Fibroblast of gingiva (primary cell): ENCODE measurements at places on chromosomes 5 and 9.

- DNase-seq, result no peak
Measured at GRCh38 chr9:98468567-98469239, 213.3 kb upstream of the TBC1D2 start.

- DNase-seq, result no peak
Measured at GRCh38 chr5:53024535-53024934, 35.4 kb downstream of the ITGA2 start.

GRCh38 chr5:100861148-100861547, 41.9 kb downstream of the ST8SIA4 start:
- no peak for DNase-seq

GRCh38 chr5:64190562-64191306, 25.1 kb downstream of the RNF180 start:
- no peak for DNase-seq

GRCh38 chr5:135729321-135729786, 105.1 kb upstream of the SLC25A48 start:
- DNase-seq, result no peak

DNA sequence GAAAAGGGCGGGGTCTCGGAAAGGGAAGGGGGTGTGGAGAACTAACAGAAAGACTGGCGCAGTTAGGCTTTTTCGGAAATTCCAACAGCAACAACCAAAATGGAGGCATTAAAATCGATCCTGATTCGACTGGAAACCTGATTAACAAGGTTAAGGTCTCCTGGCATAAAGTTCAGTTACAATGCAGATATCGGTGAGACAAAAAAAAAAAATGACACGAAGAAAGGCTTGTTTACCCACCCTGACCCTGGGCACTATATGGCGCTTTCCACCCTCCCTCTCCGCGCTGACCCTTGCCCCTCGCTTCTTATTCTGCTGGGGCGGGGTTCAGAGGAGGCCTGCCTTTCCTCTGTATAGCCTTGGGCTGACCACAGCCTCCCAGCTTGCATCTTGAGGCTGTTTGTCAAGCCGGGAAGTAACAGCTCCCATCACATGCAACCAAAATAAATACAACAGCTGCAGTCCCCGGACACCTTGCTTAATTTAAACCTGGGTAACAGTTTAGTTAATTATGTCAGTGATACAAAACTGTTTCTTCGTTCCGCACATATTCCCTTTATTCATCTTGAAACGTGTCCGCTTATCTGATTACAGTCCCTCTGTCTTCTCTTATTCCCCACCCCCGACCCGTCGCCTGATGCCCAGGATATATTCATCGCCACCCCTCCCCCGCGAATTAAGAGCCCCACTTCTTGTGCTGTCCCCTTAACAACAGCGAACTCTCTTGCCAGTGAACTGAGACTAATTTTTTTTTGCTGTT, 795 bp upstream of the PJA2 start:
- DNase-seq, result peak; percentile 88

- peak; percentile 6 for DNase-seq
Measured at GRCh38 chr5:64229163-64229774, 63.6 kb downstream of the RNF180 start.

DNA sequence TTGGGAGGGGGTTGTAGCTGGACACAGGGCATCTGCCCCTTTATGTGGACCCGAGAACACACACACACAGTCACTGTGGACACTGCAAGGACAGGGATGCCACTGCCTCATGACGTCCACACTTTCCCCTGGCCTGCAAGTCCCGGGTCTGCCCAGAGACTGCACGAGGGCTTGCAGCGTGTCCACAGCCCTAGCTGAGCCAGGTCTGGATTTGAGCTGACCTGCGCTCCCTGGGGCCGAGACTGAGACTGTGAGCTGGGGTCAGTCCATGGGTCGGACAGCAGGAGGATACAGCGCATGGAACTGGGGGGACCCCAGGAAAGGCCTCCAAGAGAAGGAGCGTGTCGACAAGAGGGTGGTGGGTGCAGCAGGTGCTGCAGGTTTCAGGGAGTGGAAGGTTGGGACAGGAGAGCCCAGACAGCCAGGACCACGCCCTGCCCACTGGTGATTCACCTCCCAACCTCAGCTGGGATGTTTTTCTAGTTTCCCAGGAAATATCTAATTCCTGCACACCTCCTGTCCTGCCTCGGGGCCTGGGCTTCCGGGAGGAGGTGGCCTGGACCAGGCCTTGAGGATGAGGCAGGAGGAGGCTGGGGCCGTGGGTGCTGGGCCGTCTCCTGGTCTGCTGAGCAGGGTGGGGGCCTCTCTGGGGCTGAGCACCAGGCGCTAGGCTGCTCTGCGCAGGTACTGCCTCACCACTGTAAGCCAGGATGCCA, 806 bp upstream of the RNF224 start:
- no peak for DNase-seq

- no peak for DNase-seq
Measured at GRCh38 chr5:50575740-50576139, 90.7 kb upstream of the PARP8 start.

GRCh38 chr9:79765466-79765865, 193.7 kb downstream of the TLE4 start:
- DNase-seq, result no peak

- DNase-seq, result no peak
Measured at GRCh38 chr5:149177339-149177843, 36.1 kb downstream of the ABLIM3 start.

DNA sequence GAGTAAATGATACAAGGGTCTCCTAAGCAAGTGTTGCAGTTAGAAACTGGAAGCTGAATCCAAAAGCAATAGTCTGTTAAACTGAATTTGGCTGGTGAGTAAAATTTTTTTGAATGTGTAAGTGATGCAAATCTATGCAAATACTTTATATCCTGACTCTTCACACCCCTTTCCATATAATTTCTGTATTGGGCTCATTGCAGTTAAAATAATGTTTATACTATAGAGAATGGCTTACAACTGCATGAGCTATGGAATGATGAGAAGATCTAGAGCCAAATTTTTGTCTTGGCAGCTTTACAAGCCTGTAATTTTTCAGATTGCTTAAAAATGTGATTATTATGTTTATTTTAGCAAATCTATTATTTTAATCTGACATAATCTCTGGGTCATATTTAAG, 57.0 kb upstream of the GABRA1 start:
- no peak for DNase-seq

- peak; percentile 5 for DNase-seq
Measured at GRCh38 chr5:55278778-55279177, 28.7 kb downstream of the DHX29 start.

DNA sequence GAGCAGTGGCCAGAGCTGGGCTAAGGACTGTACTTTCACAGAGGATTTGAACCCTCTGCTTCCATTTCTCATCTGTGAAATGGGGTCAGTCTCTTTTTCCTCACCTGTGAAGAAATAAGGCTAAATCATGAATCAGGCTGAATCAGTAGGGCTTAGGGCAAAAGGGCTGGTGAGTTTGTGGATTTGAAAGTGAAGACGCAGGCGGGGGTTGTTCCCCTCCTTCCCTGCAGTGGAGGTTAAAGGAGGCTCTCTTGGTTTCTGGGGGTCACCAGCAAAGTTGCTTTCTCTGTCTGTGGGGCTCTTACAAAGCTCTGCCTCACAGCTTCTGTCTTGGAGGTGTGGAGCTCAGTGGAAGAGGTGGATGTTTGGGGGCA, 17.6 kb upstream of the NDST1 start:
- no peak for DNase-seq

GRCh38 chr9:27192291-27192960, 83.4 kb downstream of the TEK start:
- no peak for DNase-seq

- DNase-seq, result peak; percentile 11
Measured at GRCh38 chr5:80754900-80755299, 100.1 kb upstream of the DHFR start.

DNA sequence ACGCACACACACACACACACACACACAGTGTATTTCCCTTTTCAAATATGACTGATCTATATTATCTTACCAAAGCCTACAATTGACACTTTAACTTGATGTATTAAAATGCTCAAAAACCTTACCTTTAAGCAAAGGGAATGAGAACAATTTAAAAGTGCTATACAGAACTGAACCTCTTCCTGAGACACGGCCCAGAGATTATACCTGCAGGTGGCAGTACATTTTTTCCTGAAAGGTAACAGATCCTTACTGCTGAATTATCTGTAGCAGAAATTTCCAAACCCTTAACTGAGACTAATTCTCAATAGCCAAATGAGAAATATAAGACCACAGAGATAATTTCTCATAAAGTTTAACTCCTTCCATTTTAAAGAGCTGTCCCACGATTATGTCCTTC, 91.1 kb downstream of the MYO10 start:
- no peak for DNase-seq

DNA sequence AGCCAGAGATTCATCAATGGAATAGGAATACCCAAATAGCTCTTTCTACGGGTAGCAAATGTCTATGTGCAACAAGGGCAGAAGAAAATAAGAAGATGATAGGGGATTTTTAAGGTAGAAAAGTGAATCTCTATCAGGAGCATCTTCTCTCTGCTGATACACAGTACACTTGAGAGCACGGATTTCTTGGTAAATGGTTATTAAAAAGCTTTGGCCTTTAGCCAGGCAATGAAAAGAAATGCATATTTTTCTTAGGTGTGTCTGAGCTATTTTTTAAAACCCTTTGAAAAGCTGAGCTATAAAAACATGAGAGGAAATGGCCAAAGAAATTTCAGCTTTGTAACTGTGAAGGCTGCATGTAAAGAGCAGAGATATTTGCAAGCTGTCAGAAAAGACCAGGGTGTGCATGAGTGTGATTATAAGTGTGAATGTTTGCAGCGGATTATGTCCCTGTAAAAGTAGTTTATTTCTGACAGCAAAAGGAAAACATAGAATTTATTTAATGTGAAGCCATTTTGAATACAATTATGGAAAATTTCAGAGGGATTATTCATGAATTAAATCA, 487.1 kb upstream of the PIK3R1 start:
- no peak for DNase-seq

- DNase-seq, result no peak
Measured at GRCh38 chr9:87734106-87734505, 8.2 kb downstream of the CTSL start.

DNA sequence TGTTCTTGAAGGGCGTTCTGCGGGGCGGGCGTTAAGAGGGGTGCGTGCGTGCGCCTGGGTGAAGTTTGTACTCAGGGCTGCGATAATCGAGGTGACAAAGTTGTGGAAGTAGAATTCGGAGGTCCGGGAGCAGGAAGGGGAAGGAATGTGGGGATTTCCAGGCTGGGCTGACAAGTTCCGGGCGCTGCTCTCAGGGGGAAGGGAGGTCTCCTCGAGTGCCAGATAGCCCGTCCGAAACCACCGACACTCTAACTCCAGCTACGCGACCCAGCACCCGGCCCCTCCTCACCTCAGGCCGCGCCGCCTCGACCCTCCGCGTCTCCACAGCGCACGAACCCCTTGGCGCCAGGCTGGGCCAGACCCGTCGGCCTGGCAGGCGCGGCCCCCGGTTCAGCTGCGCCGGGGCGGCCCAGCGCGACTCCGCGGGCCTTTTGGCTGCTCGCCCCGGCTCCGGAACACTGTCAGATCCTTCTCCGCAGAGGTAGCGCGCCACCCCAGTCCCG, at the start of gene IL6ST:
TSS of gene IL6ST (minus strand) at position 469 of the 503 bp plus-strand sequence. CDS start 18,685 bp downstream, outside the sequence.
- peak; percentile 68 for DNase-seq

DNA sequence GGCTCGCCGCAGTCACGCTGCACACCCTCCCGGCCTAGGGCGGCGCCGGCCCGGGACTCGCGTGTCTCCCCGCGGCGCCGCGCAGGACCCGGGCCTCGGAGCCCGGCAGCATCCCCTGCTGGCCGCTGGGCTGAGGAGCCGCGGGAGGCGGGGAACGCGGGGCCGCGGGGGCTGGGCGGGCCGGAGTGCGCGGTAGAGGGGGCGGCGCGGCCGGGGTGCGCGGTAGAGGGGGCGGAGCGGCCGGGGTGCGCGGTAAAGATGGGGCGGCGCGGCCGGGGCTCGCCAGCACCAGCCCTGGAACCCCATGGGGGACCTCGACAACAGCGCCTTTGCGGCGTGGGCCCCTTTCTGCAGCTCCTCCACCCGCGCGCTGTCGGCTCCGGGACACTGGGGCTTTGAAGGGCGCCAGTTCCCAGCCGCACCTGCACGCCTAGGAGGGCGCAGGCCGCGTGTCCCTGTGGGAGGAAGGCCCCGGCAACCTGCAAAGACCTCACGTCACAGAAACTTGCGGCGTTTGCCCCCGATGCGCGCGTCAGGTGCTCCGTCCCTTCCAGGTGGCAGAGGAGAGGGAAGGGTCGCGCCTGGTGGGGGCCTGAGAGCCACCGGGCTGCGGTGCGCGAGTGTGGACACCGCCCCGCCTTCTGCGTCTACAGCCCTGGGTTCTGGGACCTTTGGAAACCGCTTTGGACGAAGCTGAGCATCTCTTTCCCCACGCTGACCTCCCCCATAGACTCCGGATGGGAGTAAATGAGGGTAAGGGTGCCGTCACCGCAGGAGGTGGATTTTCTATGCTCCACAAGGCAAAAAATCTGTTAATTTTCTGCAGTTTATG, 49.6 kb downstream of the NSUN2 start:
- no peak for DNase-seq

- DNase-seq, result no peak
Measured at GRCh38 chr9:93826209-93826608, 128.9 kb downstream of the BARX1 start.

GRCh38 chr9:134486596-134486995, 155.0 kb upstream of the COL5A1 start:
- no peak for DNase-seq

DNA sequence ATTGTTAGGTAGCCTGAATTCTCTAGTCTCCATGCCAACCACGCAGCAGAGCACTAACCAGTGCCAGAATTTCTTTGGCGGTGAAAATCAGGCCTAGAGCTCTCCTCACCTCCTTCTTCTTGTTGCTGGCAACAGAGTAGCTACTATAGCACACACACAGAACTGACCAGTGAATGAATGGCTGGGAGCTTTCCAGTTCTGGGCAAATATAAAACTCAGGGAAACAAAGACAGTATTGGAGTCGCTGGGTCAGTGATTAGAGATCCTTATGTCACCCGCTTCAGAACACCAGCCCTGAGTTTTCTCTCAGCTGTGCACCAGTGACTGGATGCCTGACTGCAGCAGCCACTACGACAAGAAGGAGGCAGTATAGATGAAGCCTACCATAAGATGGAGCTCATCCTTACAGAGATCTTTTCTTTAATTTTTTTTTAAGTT, 26.9 kb upstream of the FEM1C start:
- no peak for DNase-seq

- no peak for DNase-seq
Measured at GRCh38 chr9:79257790-79258351, 313.9 kb upstream of the TLE4 start.

DNA sequence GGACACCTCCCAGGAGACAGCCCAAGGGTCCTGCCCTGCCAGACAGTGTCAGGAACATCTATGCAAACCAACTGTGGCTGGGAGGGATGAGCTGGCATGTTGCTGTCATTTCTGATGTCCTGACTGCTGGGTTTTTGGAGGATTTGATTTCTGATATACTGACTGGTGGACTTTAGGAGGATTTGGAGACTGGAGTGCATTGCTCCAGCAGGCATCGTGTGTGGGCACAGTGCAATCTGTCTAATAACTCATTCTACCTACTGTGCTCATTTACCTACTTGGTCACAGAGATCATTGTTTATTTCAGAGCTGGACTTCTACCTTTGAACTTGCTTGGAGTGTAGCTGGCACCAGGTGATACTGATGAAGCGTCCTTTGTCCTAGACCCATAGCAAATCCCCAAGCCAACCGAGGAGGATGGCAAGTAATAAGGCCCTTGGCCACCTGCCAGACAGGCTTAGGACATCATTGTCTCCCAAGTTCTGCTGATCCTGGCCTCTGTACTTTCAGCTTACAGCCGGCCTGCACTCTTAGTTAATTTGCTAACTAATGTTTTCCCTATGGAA, 124.3 kb upstream of the ICE1 start:
- DNase-seq, result no peak

GRCh38 chr5:2888520-2889060, 137.1 kb upstream of the IRX2 start:
- no peak for DNase-seq
